ENCODE measurements at places on chromosomes 5 and 9.

- no peak for DNase-seq
These were observed 89.7 kb upstream of the EQTN start for GRCh38 chr9:27386571-27387091.

- no peak for DNase-seq
These were observed 48.6 kb downstream of the RGS3 start for GRCh38 chr9:113511856-113512761.

DNA sequence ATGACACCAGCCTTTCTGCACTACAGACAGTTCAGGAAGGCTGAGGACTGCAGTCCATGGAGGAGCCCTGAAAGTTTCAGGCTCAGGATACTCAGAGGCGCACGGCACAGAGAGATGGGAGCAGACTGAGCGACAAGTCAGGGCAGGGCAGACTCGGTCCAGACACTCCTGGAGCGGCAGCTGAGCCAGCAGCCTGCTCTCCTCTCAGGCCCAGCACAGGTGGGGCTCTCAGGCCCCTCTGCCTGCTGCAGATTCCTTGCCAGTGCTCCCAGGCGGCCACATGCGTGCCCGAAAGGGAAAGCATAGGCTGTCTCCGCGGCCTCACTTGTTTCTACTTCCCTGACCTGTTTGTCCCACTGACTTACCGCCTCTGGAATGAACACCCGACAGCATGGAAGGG, 228.3 kb downstream of the IRX2 start:
- no peak for DNase-seq

DNA sequence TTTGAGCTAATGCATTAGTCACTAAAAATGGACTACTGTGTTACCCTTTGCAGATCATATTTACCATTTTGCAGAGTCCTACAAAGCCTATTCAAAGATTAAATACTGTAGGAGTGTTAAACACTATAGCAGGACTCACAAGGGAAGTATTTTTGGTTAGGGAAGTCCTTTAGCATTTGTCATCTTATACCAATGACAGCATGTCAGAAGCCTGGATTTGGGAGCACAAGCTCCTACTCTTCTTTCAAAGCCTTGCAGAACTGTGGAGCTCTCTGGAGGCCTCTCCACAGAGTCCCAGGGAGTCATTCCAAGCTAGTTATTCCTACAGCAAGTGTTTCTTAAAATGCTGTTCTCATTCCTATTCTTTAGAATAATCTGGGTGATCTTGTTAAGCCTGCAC, 288.8 kb downstream of the PIK3R1 start:
- DNase-seq = no peak

DNA sequence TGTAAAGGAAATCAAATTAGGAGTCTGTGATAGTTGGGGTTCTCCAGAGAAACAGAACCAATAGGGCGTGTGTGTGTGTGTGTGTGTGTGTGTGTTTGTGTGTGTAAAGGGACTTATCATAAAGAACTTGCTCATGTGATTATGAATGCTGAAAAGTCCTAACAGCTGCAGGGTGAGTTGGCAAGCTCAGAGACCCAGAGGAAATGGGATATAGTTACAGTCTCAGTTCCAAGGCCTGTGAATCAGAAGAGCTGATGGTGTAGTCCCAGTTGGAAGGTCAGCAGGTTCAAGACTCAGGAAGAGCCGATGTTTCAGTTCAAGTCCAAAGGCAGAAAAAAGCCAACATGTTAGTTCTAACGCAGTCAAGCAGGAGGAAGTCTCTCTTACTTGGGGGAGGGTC, 214.2 kb downstream of the ELAVL2 start:
- no peak for DNase-seq

- DNase-seq = no peak
These were observed 19.2 kb upstream of the TMEM215 start for GRCh38 chr9:32764139-32764538.

DNA sequence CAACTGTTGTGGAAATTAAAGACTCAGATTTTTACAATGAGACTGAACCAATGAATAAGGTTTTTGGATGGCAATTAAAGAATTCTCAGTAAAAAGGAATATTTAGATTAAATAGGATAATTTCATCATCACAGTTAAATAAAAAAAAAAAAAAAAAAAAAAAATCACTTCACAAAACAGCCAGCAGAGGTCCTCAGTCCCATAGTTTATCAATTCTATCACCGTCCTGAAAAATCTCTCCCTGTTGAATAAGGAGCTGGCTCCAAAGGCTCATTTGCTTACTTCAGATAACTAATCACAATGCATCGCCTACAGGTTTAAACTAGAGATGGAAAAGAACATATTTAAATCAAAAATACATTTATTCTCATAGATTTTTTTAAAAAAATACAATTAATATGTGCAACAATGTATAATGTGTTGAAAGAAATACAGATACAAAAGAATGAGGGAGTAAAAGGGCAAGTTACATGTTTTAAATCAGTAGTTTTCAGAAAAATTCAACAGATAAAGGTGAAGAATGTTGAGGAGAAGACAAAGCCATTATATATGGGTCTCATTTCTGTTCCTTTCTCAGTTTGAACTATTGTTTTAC, 175.8 kb upstream of the CHD1 start:
- DNase-seq = peak; percentile 40

DNA sequence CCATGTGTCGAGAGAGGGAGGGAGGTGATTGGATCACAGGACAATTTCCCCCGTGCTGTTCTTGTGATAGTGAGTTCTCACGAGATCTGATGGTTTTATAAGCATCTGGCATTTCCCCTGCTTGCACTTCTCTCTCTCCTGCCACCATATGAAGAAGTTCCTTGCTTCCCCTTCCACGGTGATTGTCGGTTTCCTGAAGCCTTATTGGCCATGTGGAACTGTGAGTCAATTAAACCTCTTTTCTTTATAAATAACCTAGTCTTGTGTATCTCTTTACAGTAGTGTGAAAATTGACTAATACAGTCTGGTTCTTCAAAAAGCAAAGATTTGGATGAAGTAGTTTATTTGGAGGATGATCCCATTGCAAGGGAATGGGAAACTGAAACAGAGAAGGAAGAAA, 11.3 kb upstream of the MIER3 start:
- DNase-seq = no peak

DNA sequence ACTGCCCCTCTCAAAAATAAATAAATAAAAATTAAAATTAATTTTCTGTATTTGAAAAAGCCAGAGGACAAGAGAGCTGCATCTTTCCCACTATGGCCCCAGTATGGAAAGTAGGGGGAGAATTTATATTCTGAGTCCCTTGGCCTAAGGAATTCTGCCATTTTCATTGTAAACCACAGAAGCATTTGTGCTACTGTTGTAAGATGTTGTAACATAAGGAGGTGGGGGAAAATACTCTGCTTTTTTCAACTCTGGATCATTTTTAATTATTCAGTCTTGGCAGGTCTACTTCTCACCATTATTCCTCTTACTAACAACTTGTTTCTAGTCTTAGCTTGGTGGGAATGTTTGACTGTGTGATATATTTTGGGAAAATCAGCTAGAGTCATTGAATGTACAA, 52.3 kb upstream of the APC start:
- DNase-seq = no peak

DNA sequence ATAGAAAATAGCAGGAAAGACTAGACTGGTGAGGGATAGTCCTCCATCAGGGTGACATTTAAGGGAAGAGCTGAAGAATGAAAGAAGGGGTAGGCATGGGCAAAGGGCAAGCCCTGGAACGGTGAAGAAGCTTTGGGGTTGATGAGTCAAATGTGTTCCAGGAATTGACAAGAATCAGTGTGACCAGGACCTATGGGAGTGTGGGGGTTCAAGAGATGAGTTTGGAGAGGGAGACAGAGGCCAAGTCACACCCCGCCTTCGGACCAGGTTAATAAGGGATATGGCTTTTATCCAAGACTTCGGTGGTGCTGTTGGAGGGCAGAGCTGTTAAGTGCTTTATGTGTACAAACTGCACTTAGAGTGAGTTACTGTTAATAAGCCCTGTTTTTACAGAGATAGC, 920 bp downstream of the PMPCA start:
- no peak for DNase-seq

DNA sequence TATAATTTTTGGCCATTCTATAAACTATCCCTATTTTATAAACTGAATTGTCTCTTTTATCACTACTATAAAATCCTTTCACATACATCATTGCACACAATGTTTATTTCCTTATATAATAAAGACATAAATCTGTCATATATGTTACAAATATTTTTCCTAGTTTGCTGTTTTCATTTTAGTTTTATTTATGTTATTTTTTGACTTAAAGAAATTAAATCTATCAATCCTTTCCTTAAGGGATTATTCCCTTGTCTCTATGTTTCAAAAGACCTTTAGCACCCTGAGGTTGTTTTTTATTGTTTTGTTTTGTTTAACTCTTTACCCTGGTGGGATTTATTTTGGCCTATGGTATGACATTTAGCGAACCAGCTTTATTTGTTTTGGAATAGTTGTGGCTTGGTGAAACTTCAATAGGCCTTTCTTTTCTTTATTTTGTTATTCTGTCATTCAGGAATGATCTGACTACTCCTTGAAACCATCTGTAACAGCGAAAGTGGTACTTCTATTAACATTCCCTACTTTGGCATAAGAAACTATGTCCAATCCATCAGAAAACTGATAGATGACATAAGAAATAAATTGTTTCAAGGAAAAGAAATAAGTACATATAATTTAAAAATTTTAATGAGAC, 125.9 kb downstream of the CEP120 start:
- DNase-seq = no peak

- no peak for DNase-seq
These were observed 470 bp downstream of the HBEGF start for GRCh38 chr5:140345919-140346347.

- DNase-seq = no peak
These were observed 22.4 kb upstream of the RASGRF2 start for GRCh38 chr5:80937584-80938356.

- DNase-seq = no peak
These were observed 1.3 kb downstream of the ZBTB34 start for GRCh38 chr9:126861707-126862103.

DNA sequence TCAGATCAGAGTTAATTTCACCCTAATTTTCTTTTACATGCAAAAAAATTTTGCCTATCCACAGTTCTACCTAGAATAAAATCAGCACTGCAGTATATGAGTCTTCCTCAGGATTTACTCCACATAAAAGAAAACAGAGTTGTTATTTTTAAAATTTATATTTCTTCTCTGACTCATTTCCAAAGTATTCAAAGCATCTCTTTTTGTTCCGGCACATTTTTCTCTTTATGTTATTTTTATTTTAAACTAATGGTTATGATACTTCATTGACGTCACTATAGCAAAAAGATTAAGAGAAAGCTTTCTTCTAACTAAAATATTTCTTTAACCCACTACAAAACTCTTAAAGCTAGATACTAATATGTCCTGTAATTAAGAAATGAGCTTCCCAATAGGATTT, 590.4 kb downstream of the PRELID2 start:
- no peak for DNase-seq

GRCh38 chr5:133514456-133514855, 97.9 kb downstream of the FSTL4 start:
- DNase-seq = peak; percentile 48

DNA sequence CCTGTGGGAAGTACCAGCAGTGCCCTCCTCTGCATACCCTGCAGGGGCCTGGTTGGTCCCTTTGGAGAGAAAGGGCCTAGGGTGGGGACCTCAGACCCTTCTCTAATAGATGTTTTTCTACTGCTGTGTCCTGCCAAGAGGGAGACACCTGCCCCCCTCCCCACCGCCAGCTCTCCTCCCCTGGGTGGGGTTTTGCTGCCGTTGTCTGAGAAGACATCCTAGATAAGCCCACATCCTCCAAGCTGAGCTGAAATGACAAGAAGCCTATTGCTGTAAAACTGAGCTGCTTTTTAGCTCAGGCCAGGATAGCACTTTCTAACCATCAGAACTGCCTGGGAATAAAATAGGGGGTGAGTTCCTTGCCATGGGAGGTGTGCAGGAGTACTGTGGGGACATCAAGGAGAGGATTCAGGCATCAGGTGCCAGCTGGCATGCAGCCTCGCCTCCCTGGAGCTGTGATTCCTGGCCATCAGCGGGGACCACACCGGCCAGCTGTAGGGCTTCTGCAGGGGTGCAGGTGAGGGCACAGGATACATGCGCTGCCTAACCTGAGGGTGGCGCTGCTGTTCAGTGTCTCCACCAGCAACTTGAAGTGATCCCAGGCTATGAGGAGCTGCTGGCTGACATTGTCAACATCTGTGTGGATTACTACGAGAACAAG, 37.9 kb downstream of the CYFIP2 start:
- peak; percentile 75 for DNase-seq

DNA sequence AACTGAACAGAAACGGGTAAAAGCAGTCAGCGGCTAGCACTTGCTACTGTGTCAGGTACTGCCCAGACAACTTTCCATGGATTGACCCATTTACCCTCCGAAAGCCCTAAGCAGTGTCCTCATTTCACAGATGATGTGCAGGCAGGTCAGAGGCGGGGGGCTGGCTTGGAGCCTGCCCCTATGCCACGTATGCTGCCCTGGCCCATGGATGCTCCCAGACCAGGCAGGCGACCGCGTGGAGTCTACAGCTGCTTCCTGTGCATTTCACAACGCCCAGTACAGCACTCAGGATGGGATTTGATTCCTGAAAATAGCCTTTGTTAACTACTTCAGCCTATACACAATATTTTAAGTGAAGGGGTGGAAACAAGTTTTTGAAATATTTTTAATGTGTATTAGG, 202.9 kb downstream of the NXNL2 start:
- DNase-seq = no peak

DNA sequence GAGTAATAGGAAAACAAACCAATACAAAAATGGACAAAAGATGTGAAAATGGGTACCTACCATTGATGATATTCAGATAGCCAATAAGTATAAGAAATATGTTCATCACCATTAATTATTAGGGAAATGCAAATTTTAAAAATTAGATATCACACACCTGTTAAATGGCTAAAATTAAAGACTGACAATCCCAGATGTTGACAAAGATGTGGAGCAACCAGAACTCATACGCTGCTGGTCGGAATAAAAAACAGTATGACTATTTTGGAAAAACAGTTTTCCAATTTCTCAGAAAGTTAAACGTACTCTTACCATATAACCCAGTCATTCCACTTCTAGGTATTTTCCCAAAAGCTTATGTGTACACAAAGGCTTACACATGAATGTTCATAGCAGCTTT, 27.1 kb downstream of the TMEM267 start:
- DNase-seq = no peak

DNA sequence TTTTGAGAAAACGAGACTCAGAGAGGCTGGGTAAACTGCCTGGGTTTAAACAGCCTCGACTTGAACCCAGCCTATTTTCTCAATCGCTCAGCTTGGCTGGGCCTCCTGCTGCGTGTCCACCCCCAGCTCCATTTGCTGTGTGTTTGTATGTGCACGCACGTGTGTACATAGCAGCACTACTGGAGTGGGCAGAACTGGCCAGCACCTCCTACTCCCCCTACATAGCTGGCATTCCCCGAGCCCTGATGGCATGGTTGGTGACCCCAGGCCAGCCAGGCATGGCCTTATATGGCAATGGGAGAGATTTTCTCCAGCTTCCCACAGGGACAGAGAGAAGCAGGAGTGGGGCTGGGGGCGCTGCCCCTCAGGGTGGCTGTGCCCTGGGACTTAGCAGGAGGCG, 4.1 kb downstream of the AIF1L start:
- DNase-seq = no peak

- no peak for DNase-seq
These were observed 77.1 kb downstream of the PPARGC1B start for GRCh38 chr5:149807176-149807575.

- DNase-seq = no peak
These were observed 564.4 kb upstream of the NUDT12 start for GRCh38 chr5:104126980-104127379.

Measured in COR-L47 (cell line).